GM06990 (cell line): ENCODE measurements at places on chromosomes 16 and 17.

GRCh38 chr16:66103211-66103610, 263.3 kb upstream of the CDH5 start:
- DNase-seq = no peak

DNA sequence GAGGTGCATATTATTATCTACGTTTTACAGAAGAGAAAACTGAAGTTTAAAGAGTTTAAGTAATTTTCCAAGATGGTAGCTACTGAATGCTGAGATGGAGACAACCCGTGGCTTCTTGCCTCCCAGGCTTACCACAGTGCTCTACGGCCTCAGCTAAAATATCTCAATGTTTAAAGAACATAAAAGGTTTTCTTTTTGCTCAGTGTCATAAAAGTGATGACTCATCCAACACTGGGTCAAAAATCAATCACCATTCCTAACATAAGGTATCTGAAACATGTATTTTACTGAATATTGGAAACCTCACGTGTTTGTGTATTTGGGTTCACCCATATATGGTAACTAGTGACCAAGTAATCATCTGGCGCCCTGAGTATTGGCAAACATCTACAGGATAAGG, 18.4 kb downstream of the ABCA9 start:
- no peak for DNase-seq

DNA sequence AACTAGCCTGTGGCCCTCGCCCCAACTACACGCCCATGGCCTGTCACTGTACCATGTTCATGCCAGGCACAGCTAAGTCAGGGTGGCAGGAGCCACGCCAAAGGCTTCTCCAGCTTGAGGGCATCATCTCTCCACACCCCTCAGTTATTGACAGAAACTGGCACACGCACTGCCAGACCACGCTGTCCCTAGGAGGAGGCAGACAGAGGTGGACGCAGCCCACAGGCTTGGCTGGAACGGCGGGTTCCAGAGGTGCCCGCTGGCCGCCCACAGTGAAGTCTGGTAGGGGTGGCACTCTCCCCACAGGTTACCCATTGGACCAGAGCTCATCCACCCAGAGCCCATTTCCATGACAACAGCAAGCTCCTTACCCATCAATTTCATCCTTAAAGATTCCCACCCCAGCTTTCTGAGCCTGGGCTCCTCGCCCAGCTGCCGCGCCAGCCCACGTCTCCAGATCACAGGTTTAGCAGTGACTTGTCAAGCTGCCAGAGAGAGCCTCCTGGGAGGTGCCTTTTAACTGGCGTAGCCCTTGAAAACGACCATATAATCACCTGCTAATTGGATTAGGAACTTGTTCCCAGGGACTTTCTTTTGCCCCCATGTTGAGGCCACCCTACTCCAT, 27.9 kb downstream of the RPRML start:
- DNase-seq = no peak

- DNase-seq = no peak
Measured at GRCh38 chr16:88170528-88170991, 212.2 kb upstream of the ZNF469 start.

GRCh38 chr16:23534868-23535860, 22.0 kb downstream of the EARS2 start:
- DNase-seq = no peak
